ENCODE measurements at places on chromosomes 11 and 22.

DNA sequence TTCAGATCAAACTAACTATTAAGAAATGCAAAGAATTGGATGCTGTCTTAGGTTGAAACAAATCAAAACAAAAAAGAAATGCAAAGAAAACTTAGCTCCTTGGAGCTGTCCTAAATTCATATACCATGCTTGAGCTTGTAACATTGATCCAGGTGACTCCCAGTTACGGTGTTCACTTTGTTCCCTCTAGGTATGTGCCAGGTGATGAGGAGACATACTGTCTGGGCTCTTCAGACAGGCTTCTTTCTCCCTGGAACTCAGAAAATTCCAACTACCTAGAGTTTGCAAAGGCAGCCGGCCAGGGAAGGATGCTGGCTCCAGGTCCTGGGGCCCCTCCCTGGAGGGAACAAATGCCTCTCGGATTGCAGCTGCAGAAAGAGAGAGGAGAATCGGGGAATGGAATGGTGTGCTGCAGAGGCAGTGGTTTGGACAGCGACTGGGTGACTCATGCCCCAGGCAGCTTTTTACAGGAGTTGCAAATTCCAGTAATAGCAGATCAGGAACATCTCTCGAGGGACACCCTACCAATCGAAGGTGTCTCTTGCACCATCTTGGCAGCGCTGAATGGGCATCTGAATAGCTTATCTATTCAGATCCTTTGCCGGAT, 12.3 kb upstream of the ASPHD2 start:
- peak; percentile 98 for DNase-seq

DNA sequence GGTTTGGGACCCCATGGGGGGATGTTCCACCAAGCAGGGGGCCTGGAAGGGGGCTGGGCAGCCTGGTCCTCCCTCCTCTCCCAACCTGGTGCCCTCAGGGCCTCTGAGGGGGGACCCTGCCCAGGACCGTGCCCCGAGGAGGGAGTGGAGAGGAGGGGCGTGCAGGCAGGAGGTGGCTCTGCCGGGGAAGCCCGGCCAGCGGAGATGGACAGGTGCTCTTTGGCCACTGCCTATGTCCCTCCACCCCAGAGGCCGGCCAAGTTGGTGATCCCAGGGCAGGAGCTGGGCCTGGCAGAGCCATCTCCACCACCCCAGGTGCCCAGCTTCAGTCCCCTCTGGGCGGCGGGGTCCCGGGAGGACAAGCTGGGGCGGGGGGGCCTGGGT, 2.4 kb downstream of the MUC2 start:
- DNase-seq = no peak

DNA sequence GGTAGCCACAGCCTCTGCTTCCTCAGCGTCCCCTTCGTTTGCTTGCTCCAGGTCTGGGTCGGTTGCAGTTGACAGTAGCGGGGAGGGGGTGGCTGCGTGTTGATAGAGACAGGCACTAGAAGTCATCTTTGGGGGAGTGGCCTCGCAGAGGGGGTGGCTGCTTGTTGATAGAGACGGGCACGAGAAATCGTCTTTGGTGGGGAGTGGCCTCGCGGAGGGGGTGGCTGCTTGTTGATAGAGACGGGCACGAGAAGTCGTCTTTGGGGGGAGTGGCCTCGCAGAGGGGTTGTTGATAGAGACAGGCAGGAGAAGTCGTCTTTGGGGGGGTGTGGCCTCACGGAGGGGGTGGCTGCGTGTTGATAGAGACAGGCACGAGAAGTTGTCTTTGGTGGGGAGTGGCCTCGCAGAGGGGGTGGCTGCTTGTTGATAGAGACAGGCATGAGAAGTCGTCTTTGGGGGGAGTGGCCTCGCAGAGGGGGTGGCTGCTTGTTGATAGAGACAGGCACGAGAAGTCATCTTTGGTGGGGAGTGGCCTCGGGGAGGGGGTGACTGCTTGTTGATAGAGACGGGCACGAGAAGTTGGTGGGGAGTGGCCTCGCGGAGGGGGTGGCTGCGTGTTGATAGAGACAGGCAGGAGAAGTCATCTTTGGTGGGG, 328.3 kb downstream of the TBC1D22A start:
- DNase-seq = peak; percentile 75

GRCh38 chr11:16114431-16114830, 241.9 kb downstream of the SOX6 start:
- no peak for DNase-seq

DNA sequence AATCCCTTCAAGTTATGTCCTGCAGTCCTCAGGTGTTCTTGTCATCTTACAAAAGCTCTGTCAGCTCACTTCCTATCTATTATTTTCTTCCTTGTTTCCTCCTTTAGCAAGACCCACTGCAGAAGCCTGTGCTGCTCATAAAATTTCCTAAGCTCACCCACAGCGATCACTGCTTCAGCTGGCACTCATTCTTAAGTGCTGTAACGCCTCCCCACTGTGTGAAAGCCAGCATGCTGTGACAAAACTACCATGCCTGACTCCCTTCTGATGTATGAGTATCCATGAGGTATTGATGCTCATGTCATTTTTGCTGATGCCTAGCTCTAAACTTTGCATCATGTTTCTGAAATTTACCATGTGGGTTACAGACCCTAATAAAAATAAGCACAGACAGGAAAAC, 41.5 kb upstream of the CNTN5 start:
- no peak for DNase-seq

GRCh38 chr11:119800171-119800570, 71.2 kb upstream of the NECTIN1 start:
- no peak for DNase-seq

DNA sequence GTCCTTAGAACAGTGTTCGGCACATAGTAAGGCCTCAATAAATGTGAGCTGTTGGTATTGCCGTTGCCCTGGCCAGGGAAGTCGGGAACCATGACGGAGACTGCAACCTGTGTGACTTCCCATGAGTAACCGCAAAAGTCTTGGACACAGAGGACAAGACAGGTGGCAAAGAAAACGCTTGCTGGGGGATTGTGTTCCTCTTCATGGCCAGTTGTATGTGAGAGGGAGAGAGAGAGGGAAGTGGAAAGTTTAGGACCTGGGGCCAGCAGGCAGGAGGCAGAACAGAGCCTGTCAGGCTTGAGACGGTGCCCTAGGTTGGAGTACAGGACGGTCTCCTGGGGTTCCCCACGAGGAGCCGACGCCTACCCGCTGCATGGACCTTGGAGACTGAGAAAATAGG, 90.2 kb downstream of the CEP164 start:
- no peak for DNase-seq

DNA sequence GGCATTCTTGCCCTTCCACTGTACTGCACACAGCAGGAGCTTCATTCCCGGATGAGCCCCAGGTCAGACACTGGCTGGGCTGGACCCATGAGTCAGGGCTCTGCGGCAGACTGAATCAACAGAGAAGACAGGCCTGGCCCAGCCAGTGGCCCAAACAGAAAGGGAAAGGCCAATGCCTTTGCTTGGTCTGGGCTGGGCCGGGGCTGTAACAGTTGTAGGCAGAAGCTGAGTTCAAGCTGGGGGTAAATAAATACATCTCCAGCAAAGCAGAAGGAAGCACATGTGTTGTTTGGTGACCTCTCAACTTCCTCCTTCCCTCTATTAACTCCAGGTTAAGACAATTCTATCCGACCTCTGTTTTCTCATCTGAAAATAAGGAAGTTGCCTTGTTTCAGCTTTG, 1.8 kb upstream of the SMIM35 start:
- no peak for DNase-seq

DNA sequence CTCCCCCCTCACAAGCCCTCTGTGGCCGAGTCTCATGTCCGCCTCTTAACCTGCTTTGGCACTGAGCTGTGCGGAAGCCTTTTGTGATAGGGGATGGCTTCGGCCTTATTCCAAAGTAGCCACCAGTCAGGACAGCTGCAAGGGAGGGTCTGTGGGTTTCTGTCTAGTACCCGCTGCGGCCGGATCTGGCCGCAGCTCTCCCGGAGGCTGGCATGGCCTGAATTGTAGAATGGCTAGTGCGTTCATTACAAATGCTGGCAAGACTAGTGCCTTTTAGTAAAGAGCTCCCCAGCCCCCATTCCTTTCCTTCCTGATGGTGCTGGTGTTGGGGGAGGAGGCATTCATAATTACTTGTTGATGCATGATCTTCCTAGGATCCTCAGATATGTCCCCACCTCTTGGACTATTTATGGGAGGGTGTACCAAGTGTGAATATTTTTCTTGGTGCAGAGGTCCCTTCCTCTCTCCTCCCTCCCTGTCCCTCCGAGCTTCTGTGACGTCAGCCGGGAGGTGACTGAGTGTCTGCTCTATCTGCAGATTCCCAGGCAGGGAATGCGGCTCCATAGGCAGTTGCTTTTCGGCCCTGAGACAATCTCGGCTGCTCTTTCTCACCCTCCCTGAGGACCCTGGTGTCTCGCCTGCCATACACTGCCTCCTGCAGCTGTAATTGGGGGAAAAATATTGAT, 108.7 kb upstream of the E2F8 start:
- no peak for DNase-seq

DNA sequence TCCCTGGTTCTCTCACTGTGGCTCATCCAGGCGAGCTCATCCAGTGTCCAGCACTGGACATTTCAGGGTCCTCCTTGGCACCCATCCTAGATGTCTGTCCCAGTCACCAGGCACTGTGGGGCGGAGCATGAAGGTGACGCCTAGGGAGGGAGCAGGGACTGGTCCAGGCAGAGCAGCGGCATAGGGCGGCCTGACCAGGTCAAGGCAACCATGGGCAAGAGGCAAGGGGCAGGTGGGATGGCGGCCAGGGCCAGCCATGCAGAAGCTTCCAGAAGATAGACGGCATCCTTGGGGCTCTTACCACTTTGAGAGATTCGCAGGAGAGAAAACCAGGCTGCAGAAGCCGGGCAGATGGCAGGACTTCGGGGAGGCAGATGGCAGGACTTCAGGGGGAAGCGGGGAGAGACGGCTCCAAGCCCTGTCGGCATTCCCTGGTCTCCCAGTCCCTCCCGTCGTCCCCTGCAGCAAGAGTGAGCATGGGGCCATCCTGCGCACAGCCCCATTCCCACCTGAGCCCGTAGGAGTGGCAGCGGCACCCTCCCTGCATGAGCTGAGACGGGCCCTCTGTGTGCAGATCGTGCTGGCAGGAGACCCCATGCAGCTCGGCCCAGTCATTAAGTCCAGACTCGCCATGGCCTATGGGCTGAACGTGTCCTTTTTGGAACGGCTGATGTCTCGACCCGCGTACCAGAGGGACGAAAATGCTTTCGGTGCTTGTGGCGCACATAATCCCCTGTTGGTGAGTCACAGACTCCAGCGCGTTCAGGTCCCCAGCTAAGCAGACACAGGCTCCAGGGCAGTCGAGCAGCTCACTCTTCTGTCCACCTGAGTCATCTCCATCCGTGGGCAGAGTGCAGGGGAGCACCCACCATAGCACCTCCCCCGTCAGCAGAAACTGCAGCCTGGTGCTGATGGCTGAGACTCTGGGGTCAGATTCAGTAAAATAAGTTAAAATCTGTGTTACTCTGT, 20.1 kb upstream of the PANX2 start:
- peak; percentile 65 for DNase-seq

Measured in islet precursor cell (in vitro differentiated cells).